Cerebellar cortex (tissue), 1 donor: ENCODE measurements at places on chromosomes 3 and 15.

DNA sequence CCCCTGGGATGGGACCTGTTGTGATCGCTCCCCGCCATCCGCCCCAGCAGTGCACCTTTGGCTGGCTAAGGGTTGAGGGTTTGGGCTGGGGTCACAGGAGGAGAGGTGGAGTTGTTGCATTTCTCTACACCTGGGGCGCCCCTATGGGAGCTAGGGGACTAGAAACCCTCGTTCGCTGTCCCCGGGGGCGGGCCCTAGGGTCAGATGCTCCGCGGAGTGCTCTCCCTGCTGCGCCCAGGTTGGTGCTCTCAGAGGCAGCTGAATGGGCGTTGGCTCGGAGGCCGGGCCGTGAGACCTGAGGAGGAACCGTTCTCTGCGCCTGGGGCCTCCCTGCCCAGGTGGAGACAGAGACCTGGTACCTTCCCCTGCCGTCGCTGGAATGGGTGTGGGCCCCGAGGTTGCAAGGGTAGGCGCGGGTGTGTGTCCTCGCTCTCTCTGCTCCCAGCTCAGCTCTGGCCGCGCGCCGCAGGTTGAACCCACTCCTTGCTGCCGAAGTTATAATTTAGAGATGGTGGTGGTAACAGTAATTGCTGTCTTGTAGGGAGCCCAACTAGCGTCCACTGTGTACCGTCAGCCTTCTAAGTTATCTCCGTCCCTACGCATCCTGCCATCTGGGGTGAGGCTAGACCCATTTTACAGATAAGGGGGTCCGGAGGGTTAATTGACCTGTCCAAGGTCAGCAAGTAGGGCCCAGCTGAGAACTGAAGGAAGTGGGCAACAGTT is 965 bp downstream of the FLNB start:
- no peak for DNase-seq

- no peak for DNase-seq
Observed at GRCh38 chr3:82088749-82089148, 327.3 kb upstream of the GBE1 start.

DNA sequence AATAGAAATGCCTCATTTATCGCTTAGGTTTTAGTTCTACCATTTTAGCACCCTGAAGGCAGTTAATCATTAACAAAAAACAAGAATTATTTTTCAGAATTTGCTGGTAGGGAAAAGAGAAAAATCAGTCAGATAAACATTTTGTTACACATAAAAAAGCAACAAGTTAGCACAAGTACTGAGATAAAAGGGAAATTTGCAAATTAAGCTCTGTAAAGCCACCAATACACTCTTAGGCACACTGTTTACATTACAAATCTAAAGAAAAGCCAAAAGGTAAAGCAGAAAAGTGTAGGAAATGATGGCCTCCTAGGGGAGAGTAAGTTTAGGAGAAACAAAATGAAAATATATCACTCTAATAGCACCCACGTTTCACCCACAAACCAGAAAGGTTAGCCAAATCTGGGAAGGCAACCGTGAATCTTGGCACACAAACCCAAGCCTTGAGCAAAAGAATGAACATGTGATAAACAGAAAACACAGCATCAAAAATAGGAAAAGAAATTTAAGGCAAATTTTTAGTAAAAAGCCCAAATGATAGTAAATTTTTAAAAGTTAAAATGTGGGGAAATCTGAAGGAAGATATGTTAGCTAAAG is 1.6 kb upstream of the SATB1 start:
- no peak for DNase-seq

GRCh38 chr3:150723946-150724345 is 20.2 kb upstream of the ERICH6 start:
- no peak for DNase-seq

DNA sequence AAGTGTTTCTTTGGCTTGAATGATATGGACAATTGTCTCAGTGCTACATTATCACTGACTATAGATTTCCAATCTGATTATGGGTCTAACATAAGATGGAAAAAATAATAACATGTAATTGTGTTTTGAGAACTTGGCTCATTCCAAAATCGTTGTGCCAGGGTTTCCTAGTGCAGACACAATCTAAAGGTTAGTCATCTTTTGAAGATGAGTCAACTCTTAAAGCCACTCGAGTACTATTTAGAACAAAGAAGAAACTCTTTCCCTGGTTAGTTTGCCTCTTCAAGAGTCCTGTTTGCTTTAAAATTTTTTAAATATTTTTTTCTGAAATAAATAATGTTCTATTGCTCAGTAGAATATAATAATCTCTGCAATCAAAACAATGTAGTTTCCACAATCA is 301.0 kb downstream of the CADM2 start:
- DNase-seq: no peak

DNA sequence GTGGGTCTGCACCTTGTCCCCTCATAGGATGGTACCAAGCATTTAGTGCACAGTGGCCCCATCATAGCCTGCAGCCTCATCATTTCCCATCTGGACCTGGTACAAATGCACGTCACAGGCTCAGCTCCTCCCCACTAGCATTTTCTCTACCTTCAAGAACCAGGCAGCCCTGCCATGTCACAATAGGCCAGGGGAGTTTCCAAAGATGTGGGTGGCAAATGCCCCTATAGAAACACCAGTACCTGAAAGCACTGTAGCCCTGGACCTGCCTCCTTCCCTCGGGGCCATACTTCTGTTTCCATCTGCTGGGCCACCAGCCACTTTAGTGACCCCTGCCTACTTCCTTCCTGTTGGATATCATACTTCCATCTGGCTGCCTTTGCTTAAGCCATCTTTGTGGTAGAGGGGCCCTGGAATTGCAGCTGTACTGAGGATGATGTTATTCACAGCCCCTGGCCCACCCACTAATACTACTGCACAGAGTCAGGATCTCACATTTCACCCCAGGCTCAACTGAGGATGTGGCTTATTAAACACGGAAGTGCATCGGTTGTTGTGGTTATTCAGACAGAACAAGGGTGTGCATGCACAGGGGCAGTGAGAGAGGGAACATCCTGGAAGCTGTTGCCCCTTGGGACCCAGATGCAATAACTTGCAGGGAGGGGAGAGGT is 3.8 kb downstream of the TCTA start:
- no peak for DNase-seq
